ENCODE measurements at places on chromosomes 3 and 15.

DNA sequence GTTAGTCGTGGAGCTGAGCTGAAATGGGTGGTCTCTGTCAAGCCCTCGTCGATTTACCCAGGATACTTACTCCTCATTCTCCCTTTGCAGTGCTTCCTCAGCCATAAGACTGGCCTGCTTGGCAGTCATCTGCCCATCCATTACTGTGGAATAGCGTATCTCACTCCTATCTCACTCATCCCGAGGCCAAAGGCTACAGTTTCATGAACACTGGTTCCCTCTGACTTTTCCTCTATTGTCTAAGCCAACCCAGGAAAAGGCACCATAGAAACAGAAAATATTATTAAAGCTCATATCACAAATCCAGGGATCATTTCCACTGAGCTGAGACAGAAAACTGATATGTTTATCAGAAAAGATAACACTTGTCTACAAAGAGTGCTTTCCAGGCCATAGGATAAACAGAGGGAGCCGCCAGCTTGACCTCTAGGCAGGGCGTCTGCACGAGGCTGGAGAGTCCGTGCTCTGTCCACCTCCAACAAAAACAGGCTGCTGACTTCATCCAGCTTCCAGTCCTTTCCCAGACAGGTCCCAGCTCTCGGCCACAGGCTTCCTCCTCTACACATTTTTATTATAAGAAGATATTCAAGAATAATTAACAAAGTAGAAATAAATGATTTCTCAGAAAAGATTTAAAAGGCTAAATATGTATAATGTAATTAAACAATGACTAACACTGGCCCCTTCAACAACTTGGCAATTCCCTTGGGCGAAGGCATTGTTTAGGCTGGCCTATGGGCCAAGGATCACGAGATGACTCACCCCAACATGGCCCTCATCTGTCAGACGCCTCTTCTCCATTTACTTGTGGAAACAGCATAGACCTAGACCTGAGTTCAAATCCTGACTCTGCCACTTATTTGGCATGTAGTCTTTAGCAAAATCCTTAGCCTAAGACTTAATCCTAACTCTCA lies 27.4 kb upstream of the BOC start:
- no peak for DNase-seq

- no peak for DNase-seq
These were observed 680.6 kb downstream of the NTRK3 start for GRCh38 chr15:87575896-87576473.

- no peak for DNase-seq
These were observed 211.9 kb downstream of the CADM2 start for GRCh38 chr3:85170646-85171045.

GRCh38 chr3:13852638-13853009 lies 27.2 kb downstream of the WNT7A start:
- no peak for DNase-seq
